ENCODE measurements at places on chromosomes 13 and 19.
A peak's percentile ranks its signal among the peaks of the same experiment; 100 is the strongest.

DNA sequence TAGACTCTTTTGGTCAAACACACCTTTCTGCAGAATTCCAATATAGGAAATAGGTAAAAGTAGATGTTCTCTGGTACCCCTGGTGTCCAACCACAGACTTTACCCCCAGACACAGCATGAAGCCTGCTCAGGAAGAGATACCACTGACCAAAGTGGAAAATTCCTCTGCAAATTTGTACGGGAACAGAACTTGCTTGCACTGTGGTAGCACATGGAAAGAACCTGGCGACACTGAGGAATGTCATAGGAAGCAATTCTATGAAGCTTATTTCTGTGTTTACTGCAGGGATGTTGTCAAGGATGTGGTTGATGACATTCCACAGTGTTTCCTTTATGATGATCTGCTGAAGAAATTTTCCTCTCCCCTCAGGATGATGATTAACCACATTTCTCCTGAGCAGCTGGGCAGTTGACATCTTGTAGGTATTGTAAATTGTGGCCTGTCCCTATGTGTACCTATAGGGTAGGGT is 48.9 kb upstream of the TNFSF11 start:
- DNase-seq: no peak

- DNase-seq: no peak
Measured at GRCh38 chr13:59665732-59666131, 498.0 kb downstream of the DIAPH3 start.

DNA sequence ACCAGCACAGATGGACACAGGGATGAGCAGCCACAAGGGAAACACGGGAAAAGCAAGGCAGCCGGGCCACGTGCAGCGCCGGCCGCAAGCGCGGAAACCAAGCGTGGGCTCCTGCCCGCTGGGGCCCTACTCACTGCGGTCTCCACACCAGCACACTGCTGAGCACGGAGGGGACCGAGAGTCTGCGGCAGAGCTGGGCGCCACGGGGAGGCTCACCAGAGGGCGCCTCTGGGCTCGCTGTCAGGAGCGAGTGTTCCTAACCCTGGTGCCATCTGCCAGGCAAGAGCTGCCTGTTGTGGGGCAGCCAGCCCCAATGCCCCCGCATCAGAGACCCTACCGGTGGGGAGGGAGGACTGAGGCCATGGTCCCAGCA is 26.5 kb downstream of the MPND start:
- DNase-seq: peak; percentile 33

DNA sequence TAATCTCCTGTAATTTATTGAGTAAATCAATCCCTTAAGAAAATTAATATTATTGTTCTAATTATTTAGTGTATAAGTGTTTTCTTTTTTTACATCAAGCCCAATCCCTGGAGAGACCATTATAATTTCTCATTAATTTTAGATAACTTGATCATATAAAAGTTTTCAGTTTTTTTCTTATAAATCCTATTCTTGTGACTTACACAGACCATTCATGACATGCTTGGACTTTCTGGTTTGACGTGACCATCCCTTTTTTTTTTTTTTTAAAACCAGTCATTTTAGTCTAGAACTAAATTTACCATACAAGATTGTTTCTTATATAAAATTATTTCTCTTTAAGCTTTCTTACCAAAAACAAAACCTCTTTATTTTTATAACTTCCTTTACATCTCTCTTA is 5.4 kb upstream of the MTRF1 start:
- no peak for DNase-seq

DNA sequence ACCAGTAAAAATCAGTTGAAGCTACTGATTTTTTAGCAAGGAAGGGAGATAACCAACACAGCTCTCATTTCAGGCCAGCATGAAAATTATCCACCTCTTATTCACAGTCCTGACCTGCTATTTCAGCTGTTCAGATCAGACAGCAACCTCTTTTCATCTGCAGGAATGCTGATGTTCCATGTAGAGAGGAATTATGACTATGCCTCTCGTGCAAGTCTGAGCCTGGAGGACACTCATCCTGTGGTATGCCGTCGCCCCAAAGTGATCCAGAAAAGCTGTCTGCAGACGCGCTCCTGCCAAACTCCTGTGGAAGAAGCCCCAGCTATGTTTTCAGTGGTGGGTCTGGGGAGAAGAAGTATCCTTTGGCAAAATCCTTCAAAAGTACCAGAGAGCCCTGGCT is 563.5 kb upstream of the SLITRK1 start:
- DNase-seq: no peak
